ENCODE measurements at places on chromosomes 12 and 14.

GRCh38 chr14:61260939-61261776 is 20.0 kb downstream of the TMEM30B start:
- no peak for DNase-seq

GRCh38 chr14:22282417-22282816 is 306.6 kb downstream of the DAD1 start:
- DNase-seq = no peak

DNA sequence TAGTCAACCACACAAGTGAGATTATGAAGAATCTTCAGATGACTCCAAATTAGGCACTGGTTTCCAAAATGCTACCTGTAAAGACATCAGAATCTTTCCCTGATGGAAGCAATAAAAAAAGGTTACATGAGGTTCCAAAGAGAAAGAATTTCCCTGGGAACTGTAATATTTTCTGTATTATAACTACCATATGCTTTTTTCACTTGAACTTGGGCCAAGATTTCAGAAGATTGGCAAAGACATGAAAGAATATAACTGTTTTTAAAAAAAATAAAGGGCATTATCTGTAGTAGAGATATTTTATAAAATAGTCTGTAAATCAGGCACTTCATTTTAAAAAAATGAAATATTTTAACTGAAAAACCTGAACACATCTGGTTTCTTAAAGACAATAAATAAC is 12.9 kb downstream of the HECTD1 start:
- DNase-seq = no peak

DNA sequence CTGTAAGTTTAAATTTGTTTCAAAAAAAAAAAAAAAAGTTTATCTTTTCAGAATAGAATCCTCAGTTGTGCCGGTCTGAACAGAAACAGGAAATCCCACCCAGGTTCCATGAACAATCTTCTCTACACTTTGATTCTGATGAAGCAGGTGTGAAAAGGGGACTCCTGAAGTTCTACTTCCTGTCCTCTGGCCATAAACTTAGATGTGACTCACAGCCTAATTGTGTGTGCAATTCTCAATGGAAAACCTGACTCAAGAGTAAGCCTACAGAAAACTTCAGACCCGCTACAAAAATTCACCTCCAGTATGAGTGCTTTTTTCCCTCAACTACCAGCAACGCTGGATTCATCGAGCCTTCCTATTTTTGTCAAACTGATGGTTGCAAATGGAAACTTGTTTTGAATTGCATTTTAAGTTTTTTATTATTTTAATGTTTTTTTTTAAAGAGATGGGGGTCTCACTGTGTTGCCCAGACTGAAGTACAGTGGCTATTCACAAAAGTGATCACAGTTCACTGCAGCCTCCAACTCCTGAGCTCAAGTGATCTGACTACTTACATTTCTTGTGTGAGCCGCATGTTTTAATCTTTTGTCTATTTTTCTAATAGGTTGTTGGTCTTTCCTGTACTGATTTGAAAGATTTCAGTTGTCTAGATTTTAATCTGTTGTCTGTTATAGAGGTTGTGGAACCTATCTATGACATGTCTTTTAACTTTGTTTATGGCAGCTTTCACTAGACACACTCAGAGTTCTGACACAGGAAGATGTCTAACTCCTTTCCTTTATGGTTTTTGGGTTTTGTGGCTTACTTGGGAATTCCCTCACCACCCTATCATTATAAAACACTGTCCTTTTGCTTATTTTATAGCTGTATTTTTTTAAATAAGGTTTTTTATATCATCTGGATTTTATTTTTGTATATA is 37.6 kb downstream of the ATG14 start:
- DNase-seq = no peak

DNA sequence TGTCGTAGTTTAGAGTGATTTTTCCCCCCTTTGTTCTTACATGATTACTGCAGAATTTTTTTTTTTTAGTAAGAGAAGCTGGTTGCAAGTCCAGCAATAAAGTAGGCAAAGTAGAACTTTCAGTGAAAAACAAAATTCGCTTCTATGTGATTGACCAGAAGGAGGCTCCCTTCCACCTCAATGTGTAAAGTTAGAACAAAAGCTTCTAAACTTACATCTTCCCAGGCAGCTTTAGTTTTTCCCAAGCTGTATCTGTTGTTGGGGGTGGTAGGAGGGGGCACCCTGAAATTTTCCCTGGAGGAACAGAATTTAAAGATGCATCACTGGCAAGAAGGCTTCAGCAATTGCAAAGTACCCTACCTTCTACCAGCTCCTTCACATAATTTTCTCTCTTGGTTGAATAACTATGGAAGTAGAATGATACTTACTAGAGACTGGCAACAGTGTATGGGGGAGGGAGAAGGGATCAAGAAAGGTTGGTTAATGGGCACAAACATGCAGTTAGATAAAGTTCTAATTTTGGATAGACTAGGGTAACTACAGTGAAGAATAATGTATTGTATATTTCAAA is 87.3 kb upstream of the E2F7 start:
- DNase-seq = no peak

DNA sequence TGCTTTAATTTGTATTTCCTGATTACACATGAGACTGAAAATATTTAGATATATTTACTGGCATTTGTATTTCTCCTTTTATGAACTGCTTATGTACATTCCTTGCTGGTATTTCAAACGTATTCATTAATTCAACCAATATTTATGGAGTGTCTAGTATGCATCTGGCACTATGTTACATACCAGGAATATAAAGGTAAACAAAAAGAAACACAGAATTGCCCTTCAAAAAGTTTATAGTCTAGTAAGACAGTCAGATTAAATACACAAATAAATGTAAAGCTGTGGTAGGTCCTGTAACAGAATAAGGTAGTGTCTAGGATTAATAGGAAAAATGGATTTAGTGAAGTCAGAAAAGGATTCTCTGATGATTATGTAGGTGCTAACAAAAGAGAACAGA is 87.5 kb downstream of the PPP1R12A start:
- DNase-seq = no peak

Measured in cerebellar nuclear complex (tissue), 1 donor.